Right atrium auricular region (tissue), 2 donors: ENCODE measurements at places on chromosomes 1 and 21. TPM values are rescaled to one million over a fixed set of nuclear protein-coding genes. Genes with fewer than 3 reads are reported as not detected.
A peak's percentile ranks its signal among the peaks of the same experiment; 100 is the strongest.

- H3K36me3 ChIP-seq: peaks cover 26% of the 10 kb centered on the region
- H3K27ac ChIP-seq: peak overlapping the region; percentile 29
- H3K27me3 ChIP-seq: no peaks in the 10 kb centered on the region
- peaks cover 49% of the 10 kb centered on the region for H3K4me1 ChIP-seq
These were observed 157.9 kb downstream of the CASZ1 start for GRCh38 chr1:10638559-10639005.

Gene NPL
- 4.8 TPM for total RNA-seq

DNA sequence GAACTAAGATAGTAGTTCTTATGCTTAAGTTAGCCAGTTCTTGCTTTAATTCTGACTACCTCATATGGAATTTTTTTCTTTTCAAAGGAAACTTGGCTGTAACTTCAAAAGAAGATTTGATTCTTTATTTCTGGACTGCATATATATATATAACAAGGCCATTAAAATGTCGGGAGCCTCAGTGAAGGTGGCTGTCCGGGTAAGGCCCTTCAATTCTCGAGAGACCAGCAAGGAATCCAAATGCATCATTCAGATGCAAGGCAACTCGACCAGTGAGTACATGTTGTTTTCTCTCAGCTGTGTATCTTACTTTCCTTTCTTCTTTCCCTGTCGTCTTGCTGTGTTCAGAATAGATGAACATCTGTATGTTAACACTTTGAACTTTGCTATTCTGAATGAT, 21.8 kb downstream of the KIF1B start:
- no peak for DNase-seq
- peaks cover 17% of the 10 kb centered on the region for H3K36me3 ChIP-seq
- H3K4me3 ChIP-seq: no peak overlapping the region
- no peaks in the 10 kb centered on the region for H3K4me1 ChIP-seq
- no peaks in the 10 kb centered on the region for H3K27me3 ChIP-seq

DNA sequence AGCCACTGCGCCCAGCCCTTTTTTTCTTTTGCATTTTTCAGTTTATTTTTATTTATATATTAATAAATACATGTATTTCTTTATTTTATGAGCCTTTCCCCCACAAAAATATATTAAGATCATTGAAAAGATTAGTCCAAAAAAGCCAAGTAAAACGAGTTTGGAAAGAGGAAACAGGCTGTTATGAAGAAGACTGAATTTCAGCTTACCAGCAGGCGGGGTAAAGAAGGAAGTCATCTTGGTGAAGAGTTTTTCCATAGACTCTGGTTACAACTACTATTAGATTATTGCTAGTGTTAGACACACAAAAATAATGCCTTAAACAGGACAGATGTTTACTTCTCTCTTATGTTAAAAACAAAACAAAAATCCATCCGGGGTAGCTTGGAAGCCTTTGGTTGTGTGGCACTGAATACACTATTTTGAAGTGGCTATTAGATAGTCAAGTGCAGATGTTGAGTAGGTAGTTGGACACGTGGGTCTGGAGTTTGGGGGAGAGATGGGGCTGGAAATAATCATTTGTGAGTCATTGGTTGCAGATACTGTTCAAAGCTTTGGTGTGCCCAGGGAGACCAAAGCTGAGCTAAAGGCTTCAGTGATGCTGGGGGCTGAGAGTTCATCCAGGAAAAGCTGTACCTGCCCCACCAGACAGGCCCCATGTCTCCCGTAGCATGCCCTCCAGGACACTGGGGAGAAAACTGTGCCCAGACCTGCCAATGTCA, 8.7 kb upstream of the LRRC71 start:
- H3K36me3 ChIP-seq: peaks cover 35% of the 10 kb centered on the region
- no peak overlapping the region for H3K4me3 ChIP-seq
- peaks cover 16% of the 10 kb centered on the region for H3K4me1 ChIP-seq

Gene LCE1F
- not detected for total RNA-seq

- H3K4me3 ChIP-seq: no peak overlapping the region
- no peaks in the 10 kb centered on the region for H3K27me3 ChIP-seq
These were observed 48.9 kb downstream of the HLCS start for GRCh38 chr21:36917471-36918158.

DNA sequence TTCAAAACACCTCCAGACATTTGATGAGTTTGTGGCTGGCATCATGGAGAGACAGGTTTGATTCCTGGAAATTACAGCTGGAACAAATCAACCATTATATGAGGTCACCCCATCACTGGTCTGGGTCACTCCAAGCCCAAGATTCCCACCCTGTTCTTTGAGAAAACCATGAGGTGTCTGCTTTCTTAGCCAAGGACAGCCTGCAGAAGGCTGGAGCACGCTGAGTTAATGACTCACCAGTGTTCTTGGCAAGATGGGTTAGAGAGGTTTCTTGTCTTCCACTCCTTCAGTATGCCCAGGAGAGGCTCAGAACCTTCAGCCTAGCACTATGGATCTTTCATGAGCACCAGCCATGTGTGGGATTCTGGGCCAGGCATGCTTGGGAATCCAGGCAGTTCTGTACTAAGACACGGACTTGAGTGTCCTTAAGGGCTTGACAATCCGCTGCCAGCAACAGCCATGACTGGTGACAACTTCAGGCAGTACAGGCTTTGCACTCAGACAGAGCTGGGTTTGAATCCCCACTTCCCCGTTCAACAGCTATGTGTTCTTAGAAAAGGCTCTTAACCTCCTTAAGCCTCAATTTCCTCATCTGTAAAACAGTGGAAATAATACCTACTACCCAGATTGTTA, 43.9 kb downstream of the GRHL3 start:
- no peak overlapping the region for H3K27ac ChIP-seq
- H3K4me3 ChIP-seq: no peak overlapping the region
- peak; percentile 63 for DNase-seq
- no peaks in the 10 kb centered on the region for H3K36me3 ChIP-seq
- H3K27me3 ChIP-seq: no peaks in the 10 kb centered on the region

Gene REN
- total RNA-seq: not detected

Gene MEGF6
- total RNA-seq: 14.9 TPM

DNA sequence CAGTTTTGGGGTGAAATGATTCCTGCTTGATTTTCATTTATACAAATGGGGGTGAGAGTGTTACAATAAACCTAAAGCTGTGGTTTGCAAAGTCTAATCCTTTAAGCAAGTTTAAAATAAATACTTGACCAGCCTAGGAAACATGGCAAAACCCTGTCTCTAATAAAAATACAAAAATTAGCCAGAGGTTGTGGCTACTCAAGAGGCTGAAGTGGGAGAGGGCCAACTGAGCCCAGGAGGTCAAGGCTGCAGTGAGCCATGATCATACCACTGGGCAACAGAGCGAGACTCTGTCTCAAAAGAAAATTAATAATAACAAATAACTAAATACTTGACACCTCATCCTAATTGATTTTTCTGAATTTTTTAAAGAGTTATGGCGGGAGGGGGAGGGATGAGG, 110.8 kb downstream of the EIF4G3 start:
- H3K4me1 ChIP-seq: no peaks in the 10 kb centered on the region
- H3K4me3 ChIP-seq: no peak overlapping the region
- H3K36me3 ChIP-seq: no peaks in the 10 kb centered on the region
- no peak for DNase-seq
- H3K27me3 ChIP-seq: no peaks in the 10 kb centered on the region
- H3K27ac ChIP-seq: no peak overlapping the region

GRCh38 chr1:30535595-30536325, 187.6 kb downstream of the MATN1 start:
- no peaks in the 10 kb centered on the region for H3K4me1 ChIP-seq
- no peaks in the 10 kb centered on the region for H3K36me3 ChIP-seq
- H3K27ac ChIP-seq: no peak overlapping the region
- DNase-seq: peak; percentile 11
- no peaks in the 10 kb centered on the region for H3K27me3 ChIP-seq

Gene VHLL
- total RNA-seq: not detected

DNA sequence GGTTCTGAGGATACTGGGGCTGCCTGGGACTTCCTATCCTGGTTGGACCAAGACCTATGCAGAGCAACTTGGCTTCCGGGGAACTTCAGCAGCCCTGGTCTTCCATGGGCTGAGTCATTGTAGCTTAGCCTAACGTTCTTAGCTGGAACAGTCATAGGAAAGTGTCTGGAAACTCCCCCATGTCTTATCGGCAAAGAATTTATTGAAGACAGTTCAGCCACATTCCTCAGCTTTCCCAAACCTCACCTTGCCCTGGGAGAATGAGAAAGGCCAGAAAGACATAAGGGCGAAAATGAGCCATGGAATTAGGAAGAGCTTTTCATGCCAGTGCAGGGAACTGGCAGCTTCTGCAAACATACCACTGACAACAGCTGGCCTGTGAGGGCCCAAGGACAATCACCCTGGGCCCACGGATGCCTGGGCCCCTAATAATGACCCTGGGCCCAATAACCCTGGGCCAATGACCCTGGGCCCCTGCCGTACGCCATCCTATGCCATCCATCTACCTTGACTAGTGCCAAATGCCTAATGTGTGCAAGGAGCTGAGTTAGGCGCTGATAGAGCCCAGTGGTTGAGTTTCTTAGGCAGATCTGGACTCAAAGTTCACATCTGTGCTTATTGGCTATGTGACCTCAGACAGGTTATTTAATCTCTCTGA, 114.4 kb upstream of the GADD45A start:
- no peak overlapping the region for H3K27ac ChIP-seq
- H3K36me3 ChIP-seq: no peaks in the 10 kb centered on the region
- no peaks in the 10 kb centered on the region for H3K27me3 ChIP-seq

Gene POU2F1
- 7.7 TPM for total RNA-seq

Gene DTL
- 0.08 TPM for total RNA-seq

DNA sequence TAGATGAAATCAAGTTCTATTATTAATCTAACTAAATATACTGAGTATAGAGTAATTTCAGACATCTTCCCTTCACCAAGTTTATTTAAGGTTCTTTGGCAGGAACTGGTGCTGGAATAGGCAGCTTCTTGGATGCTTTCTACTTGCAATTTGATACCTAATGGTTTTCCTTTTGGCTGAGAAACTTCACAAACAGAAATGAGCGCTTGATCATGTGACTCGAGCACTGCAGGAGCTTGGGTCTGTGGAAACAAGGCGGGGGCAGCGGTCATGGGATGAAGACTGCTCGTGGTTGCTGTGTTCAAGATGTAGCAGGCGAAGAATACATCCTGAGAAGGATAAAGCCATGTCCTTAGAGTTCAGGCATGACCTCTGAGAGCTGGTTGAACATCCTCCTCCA, 136.8 kb downstream of the PTPRC start:
- no peaks in the 10 kb centered on the region for H3K36me3 ChIP-seq
- no peak overlapping the region for H3K4me3 ChIP-seq
- no peaks in the 10 kb centered on the region for H3K27me3 ChIP-seq
- peak overlapping the region; percentile 70 for H3K27ac ChIP-seq

Gene ASCL5
- total RNA-seq: not detected

DNA sequence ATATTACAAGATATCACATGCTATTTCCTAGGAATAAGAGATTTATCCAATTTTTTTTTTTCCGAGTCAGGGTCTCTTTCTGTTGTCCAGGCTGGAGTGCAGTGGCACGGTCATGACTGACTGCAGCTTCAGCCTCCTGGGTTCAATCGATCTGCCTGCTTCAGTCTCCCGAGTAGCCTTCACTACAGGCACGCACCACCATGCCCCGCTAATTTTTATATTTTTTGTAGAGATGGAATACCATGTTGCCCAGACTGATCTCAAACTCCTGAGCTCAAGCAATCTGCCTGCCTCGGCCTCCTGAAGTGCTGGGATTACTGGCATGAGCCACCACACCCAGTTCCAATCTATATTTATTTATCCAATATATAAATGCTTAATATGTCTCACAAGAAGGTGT, 18.0 kb upstream of the WDTC1 start:
- no peak for DNase-seq
- H3K27me3 ChIP-seq: no peaks in the 10 kb centered on the region
- H3K36me3 ChIP-seq: no peaks in the 10 kb centered on the region
- H3K4me1 ChIP-seq: no peaks in the 10 kb centered on the region

DNA sequence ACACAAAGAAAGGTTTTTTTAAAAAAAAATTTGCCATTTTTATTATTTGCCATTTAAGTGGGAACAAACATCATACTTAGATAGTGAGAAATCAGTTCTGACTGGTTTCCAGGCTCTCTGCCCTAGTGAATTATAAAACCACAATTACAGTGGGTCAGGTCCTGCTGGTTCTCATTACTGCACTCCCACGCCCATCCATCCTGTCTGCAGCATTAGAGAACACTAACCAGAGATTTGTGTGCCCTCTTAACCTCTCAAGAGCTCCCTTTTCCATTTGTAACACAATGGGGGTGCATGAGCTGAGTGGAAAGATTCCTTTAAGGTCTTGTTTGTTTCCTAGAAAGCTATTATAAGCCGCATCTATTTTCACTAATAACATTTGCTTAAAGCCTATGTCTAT, 489.3 kb downstream of the AMY1C start:
- no peaks in the 10 kb centered on the region for H3K4me1 ChIP-seq
- no peaks in the 10 kb centered on the region for H3K36me3 ChIP-seq
- H3K27ac ChIP-seq: no peak overlapping the region
- no peaks in the 10 kb centered on the region for H3K27me3 ChIP-seq
- DNase-seq: no peak

Gene OR2L8
- not detected for total RNA-seq

Gene SYPL2
- total RNA-seq: 9.6 TPM

Gene RABIF
- 3.0 TPM for total RNA-seq

Gene AKNAD1
- not detected for total RNA-seq

Gene CFHR5
- not detected for total RNA-seq

DNA sequence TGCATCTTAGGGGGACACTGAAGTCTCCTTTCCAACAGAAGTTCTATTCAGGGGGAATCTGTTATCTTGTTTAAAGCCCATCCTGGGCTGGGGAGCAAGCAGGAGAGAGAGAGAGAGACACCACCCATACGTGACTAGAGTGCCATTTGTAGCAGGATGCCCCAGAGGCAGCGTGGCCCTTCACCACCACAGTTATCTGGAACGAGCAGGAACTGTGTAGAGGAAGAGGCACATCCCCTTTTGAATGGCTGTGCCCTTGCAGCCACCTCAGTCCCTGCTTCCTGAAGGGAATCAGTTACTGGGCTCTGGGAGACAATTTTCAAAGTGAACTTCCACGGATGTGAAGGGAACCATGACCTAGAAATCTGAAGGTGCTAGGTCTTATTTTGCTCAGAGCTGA, 19.4 kb upstream of the LAMTOR5 start:
- H3K4me1 ChIP-seq: no peaks in the 10 kb centered on the region
- H3K4me3 ChIP-seq: no peak overlapping the region
- H3K27ac ChIP-seq: peak overlapping the region; percentile 56
- no peaks in the 10 kb centered on the region for H3K27me3 ChIP-seq
- no peak for DNase-seq

DNA sequence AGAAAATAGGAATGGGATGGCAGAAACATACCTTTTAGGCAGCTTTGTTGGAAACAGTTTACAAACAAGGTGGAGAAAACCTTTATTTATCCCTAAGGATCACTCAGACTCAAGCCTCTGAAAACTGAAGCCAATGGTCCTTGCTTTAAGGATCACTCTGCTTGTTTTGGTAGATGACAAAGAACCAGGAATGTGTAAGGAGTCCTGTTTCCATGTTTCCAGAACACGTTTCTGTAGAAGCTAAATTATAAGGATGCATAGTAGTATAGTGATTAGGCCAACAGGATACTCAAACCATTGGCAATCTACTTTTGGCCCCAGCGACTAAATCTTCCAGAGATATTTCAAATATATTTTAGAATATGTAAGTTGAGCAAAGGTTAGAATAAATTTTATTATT, 149.1 kb upstream of the HP1BP3 start:
- no peak overlapping the region for H3K27ac ChIP-seq
- no peaks in the 10 kb centered on the region for H3K4me1 ChIP-seq
- no peaks in the 10 kb centered on the region for H3K36me3 ChIP-seq
- H3K27me3 ChIP-seq: no peaks in the 10 kb centered on the region
- H3K4me3 ChIP-seq: no peak overlapping the region

Gene TACSTD2
- 0.71 TPM for total RNA-seq

Gene C1orf87
- total RNA-seq: not detected
